ENCODE measurements at places on chromosomes 2 and 18.

DNA sequence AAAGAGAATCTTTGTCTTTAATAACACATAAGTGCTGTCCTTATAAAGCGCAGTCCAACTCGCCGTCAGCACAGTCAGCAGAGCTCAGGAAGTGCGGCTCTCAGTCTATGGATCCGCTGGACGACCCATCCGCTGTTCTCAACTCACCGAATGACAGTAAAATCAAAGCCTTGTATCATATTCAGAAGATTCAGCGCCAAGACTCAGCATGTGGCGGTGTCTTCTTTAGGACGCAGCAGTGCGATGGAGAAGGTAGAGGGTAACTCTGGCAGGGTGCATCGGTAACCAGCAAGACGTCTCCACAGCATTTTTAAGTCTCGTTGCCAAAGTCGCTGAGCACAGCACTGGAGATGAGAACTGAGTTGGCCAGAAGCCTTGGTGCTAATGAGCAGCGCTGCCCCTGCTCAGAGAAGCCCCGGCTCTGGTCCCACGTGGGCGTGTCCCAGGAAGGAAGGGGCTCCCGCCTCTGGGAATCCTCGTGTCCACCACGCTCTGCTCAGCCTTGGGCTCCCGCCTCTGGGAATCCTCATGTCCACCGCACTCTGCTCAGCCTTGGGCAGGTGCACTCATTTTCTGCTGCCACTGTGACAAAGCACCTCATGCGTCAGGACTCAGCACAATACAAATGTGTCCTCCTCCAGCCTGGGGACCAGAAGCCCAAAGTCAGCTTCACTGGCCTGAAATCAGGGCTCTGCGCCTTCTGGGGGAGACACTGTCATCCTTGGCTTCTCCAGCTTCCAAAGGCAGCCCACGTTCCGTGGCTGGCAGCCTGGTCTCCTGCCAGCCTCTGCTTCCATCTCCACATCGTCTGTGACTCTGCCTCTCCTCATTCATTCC is 238.0 kb upstream of the SALL3 start:
- DNase-seq: no peak

GRCh38 chr2:68662466-68662865 is 19.1 kb downstream of the PROKR1 start:
- DNase-seq: no peak

- no peak for DNase-seq
These were observed 31.6 kb downstream of the EPB41L3 start for GRCh38 chr18:5512176-5512575.

GRCh38 chr2:74759986-74760385 is 73.9 kb upstream of the HK2 start:
- no peak for DNase-seq

GRCh38 chr2:235535423-235536130 is 41.7 kb downstream of the AGAP1 start:
- no peak for DNase-seq

DNA sequence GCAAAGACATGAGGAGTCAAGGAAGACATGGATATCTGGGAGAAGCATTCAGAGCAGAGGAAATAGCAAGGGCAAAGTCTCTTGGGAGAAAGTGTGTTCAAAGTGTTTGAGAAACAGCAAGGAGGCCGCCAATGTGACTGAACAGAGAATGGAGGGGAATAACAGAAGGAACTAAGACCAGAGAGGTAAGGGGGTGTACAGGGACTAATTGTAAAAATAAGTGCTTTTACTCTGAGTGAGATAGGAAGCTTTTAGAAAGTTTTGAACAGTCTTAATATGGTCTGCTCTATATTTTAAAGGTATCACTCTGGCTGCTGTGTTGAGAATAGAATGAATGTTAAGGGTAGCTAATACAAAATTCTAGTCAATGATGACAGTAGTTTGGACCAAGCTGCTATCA is 6.8 kb upstream of the CREB1 start:
- DNase-seq: no peak

DNA sequence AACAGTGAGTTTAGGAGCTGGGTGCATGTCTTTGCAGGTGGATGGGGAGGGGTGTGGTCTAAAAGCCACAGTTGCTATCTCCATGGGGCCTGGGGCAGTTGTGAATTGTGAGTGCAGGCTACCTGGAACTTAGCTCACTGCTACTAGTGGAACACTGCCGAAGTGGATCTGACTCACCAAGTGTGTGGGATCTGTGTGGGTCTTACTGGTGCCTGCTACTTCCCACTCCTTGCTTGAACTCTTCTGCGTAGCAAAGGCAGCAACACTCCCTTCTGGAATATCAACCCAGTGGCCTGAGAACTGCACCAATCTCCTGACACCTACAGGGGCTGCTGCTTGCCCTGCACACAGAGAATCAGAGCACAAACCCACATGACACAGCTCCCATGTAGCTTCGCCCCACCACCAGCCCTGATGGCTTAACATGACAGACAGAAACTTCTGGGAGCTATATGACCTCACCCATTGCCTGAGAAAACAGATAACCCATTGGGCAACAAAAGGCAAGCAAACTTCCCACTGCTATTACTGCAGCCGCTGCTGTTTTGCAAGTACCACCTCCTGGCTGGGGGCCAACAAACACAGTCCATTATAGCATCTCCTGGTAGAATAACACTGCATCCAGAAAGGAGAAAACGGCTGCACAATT is 455.1 kb upstream of the DDX18 start:
- no peak for DNase-seq

DNA sequence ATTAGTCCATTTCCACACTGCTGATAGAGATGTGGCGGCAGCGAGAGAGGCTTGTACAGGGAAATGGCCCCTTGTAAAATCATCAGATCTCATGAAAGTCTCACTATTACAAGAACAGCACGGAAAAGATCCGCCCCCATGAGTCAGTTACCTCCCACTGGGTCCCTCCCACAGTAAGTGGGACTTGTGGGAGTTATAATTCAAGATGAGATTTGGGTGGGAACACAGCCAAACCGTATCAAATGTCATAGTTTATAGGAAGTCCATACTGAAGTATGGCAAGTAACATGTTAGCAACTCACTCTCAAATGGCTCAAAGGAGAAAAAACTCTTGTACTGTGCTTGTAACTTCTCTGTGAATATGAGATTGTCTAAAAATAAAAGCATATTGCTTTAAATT is 56.1 kb downstream of the FARP2 start:
- peak; percentile 11 for DNase-seq

- no peak for DNase-seq
These were observed 191.5 kb upstream of the RMP24 start for GRCh38 chr18:35780937-35781336.

GRCh38 chr18:48676756-48677368 is 138.0 kb downstream of the CTIF start:
- peak; percentile 36 for DNase-seq

DNA sequence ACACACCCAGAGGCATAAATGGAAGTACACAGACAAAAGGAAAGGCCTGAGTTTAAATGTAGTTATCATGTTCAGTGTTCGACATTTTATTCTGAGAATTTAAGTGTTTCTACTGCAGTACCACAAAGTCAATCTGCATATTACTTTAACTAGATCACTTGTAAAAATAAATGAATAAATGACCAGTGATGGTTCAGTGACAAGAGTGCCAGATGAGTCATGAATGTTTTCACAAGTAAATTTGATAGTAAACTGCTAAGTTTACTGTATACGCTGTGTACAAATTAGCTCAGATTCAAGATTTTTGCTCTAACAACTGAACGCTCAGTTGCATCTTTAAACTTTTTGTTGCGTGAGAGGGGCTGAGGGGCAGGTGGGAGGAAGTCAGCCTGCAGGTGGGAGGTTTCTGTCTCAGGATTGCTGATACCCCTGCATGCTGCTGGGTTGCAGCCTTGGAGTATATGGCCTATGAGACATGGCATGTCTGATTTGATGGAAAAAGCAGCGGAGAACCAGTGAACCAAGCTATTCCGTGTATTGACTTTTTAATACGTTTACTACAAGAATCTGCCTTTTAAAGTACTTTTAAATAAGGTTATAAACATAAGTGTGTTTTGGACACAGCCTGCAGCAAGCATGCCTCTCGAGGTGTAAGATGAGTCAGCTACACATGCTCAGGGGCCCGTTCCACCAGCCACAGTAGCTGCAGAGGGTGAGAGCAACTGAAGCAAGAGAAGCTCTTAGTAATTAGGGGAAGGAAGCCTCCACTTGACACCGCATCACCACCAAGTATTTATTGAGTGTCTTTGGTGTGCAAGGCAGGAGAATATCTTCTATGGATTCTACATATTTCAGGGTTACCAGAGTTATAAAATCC is 245.1 kb downstream of the NEDD4L start:
- no peak for DNase-seq

GRCh38 chr2:58971511-58972360 is 730.6 kb upstream of the FANCL start:
- DNase-seq: no peak

- no peak for DNase-seq
These were observed 3.1 kb downstream of the DES start for GRCh38 chr2:219421323-219421722.

DNA sequence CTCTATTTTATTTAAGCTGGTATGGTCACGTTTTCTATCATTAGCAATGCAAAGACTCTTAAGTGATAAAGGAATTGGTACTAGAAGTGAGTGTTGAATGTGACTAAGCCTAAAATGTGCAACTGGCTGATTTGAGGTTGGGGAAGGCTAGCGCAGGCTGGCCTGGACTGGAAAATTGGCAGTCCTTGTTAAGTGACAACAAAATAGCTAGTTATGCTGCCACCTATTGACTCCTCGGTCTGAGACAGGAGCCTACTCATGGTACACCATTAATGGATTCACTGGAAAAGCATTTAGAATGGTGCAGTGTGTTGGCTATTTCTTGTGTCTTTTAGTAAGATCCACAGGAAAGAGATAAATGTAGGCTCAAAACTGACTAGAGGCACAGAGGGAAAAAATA is 5.7 kb upstream of the WIPF1 start:
- peak; percentile 42 for DNase-seq

DNA sequence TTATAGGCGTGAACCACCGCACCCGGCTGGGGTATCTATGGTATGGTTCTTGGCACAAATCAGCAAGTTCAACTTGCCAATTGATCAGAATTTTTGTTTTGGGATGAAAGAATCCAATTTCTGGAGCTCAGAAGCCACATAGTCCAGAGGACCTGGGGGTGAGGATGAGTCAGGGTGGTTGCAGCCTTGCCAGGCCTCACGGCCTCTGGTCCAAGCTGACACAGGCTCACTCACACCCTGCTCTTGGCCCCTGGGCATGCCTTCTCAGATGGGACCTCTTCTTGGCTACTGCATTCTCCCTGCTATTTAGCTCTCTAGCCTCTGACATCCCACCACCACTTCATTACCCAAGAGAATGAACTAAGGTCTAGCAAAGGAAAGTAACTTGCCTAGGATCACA is 16.3 kb downstream of the CAPG start:
- DNase-seq: no peak

- DNase-seq: no peak
These were observed 152.6 kb downstream of the RTN4 start for GRCh38 chr2:54897420-54898310.

- DNase-seq: no peak
These were observed 220.9 kb upstream of the EPHA4 start for GRCh38 chr2:221792971-221793521.

DNA sequence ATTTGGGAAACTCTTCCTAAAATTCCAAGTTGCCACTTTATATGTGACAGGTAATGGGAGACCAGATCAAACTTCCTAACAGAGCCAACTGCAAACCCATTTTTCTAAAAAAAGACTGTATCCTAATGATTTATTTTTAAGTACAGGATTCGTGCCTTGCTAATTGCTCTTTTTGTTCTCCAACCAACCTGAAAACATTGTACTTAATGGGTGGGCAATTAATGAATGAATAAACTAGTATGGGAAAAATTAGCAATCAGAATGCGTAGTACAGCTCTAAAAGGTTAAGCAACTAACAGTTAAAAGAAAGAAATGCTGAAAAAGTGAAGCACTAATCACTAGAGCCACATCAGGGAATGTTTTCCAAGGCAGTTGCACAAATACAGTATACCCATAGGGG is 217.2 kb upstream of the KCNJ3 start:
- DNase-seq: no peak

- DNase-seq: no peak
These were observed 384.6 kb downstream of the STK39 start for GRCh38 chr2:167862782-167863181.

GRCh38 chr18:1018181-1018681 is 113.6 kb downstream of the ADCYAP1 start:
- no peak for DNase-seq

- DNase-seq: no peak
These were observed 205.5 kb downstream of the ATAD2B start for GRCh38 chr2:23721454-23721826.

DNA sequence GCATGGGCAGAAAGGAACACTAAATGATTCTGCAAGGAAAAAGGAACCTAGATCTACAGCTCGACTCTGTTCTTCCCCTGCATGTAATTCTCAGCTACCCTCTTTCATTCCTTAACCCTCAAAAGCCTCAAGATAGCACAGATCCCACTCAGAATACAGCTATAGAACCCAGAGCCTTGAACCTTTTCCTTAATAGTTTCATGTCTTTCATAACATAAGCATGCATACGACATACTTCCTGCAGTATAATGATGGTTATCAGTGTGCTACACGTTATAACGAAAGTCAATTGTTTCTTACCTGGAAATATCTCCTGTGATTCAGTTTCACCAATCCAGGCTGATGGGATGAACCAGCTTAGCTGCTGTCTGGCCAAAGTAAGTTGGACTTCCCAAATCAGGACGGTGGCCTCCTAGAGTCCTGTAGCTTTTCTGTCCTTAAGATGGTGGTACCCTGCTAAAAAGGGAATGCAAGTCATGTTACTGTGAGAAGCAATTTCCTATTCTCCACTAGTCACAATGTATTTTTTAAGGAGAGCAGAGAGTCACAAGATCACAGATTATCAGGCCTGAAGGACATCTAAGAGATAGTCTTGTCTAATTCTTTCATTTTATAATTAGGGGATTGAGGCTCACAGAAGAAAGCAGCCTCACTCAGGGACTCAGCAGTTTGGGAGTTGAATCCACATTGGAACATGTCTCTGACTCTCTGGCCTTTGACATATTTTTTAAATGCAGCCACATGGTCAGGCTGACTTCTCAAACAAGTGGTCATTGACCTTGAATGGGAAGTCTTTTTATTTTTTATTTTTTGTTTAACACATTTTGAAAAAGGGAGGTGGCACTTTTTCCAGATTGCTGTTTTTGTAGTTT is 41.8 kb downstream of the CYRIA start:
- DNase-seq: no peak

- no peak for DNase-seq
These were observed 993.6 kb upstream of the NXPH2 start for GRCh38 chr2:139773720-139774277.

GRCh38 chr2:200270732-200271131 is 35.8 kb upstream of the SPATS2L start:
- no peak for DNase-seq

GRCh38 chr2:205930209-205930608 is 155.8 kb downstream of the INO80D start:
- DNase-seq: no peak

GRCh38 chr2:99711144-99711543 is 221.3 kb upstream of the REV1 start:
- DNase-seq: no peak

- no peak for DNase-seq
These were observed 47.2 kb upstream of the LOXHD1 start for GRCh38 chr18:46704189-46704588.

- DNase-seq: no peak
These were observed 544.1 kb upstream of the CDH7 start for GRCh38 chr18:65206551-65207260.

- DNase-seq: no peak
These were observed 231.7 kb upstream of the HS6ST1 start for GRCh38 chr2:128550389-128550788.

All from stimulated activated CD4-positive, alpha-beta T cell treated with anti-CD3 and anti-CD28 coated beads, Interleukin-2, amount 100 ng/mL, for 4 hours (primary cell).